ENCODE measurements at places on chromosomes 6 and 20. TPM values are rescaled to one million over a fixed set of nuclear protein-coding genes. Genes with fewer than 3 reads are reported as not detected.

DNA sequence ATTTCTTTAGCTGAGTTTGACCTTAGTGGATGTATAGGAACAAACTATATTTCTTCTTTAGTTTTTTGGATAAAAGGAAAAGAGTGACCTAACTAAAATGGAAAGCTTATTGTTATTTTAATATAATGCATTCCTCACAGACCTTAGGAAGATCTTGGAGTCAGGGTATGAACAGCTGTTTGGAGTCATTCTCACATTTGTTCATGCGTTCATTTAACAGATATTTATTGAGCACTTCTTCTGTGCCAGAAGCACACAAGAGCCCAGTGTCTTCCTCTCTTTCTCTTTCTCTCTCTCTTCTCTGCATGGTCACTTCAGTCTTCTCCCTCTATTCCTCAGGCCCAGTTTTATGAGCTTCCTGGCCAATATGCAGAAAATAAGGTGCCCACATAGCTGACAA, 744.0 kb upstream of the MAP3K7 start:
- DNase-seq: no peak

DNA sequence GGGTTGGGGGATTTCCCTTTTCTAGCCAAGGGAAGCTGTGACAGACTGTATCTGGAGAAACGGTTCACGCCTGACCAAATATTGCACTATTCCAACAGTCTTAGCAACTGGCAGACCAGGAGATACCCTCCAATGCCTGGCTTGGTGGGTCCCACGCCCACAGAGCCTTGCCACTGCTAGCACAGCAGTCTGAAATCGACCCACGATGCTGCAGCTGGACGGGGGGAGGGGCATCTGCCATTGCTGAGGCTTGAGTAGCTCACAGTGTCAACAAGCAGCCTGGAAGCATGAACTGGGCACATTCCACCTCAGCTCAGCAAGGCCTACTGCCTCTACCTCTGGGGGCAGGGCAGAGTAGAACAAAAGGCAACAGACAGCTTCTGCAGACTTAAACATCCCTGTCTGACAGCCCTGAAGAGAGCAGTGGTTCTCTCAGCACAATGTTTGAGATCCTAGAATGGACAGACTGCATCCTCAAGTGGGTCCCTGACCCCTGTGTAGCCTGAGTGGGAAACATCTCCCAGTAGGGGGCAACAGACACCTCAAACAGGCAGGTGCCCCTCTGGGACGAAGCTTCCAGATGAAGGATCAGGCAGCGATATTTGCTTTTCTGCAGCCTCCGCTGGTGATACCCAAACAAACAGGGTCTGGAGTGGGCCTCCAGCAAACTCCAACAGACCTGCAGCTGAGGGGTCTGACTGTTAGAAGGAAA, 89.9 kb upstream of the ECI2 start:
- DNase-seq: no peak

MARCKS gene
- 55.7 TPM for total RNA-seq

NFS1 gene
- 59.1 TPM for total RNA-seq

DNA sequence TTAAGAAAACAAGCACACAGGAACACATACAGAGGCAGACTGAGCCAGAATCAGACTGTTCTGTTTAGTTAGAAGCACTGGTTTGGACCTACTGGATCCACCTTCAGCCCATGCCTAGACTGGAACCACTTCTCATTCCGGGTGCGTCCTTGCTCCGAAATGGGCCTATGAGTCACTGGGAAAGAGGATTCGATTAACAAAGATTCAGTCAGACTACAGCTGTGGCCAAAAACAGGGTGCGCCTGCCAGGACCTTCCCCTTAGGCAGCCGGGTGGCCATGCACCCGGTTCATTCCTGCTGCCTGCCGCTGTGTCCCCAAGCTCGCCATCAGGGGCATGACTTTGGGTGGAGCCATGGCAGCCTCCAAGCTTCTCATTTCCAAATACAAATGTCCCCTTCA, 14.5 kb upstream of the KCNK5 start:
- DNase-seq: peak; percentile 31

DNA sequence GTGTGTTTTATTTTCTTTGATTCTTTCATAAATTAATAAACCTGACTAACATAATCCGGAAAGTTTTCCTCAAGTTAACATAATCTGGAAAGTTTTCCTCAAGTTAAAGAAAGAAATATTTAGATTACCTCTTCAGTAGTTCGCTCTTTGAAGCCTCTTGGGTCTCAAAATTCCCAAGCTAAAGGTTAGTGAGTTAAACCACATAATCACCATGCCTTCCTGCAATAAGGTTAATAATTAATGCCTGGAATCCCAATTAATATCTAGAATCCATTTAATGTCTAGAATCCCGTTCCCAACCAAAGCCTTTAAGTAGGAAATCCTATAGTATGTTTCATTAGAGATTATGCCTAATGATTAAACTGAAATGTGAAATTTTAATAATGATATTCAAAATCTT, 12.9 kb downstream of the DCDC2 start:
- DNase-seq: no peak

ELOVL4 gene
- 0.09 TPM for total RNA-seq

DNA sequence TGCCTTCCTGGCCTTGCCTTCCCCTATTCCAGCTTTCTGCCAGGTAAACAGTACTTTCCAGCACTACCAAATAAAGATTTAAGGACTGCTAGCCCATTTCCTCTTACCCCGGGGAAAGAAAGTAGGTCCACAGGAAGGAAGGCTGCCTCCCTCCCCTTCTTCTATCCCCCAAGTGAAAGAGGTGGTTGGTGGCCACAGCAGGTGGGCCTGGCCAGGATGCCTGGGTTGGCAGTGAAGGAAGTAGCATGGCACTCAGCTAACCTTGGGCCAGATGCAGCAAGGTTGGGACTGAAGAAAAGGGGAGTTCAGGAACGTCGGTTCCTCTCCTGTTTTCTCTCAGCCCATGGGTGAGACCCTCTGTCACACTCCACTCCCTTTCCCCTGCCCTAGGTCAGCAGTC, 8.9 kb downstream of the NFKBIL1 start:
- DNase-seq: no peak

PCSK2 gene
- 1.5 TPM for total RNA-seq

DNA sequence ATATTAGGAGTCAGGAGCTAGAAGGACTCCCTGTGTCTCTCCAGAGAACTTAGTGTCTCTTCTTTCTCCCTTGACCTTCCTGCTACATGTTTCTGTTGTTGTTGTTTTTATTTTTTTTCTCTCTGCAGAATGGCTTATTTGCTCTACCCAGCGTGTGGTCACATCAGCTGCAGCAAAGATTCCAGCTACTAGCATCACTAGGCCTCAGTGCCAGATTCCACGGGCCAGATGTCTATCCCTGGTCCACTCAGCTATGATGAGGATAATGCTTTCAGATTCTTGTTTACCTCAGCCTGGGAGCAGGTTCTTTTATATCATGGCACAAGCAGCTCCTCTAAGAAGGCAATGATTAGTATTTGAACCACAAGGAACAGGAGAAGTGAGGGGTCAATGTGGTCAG, 110.0 kb downstream of the PLCB1 start:
- no peak for DNase-seq

GRCh38 chr6:150250826-150251225, 108.0 kb downstream of the PPP1R14C start:
- DNase-seq: no peak

DNA sequence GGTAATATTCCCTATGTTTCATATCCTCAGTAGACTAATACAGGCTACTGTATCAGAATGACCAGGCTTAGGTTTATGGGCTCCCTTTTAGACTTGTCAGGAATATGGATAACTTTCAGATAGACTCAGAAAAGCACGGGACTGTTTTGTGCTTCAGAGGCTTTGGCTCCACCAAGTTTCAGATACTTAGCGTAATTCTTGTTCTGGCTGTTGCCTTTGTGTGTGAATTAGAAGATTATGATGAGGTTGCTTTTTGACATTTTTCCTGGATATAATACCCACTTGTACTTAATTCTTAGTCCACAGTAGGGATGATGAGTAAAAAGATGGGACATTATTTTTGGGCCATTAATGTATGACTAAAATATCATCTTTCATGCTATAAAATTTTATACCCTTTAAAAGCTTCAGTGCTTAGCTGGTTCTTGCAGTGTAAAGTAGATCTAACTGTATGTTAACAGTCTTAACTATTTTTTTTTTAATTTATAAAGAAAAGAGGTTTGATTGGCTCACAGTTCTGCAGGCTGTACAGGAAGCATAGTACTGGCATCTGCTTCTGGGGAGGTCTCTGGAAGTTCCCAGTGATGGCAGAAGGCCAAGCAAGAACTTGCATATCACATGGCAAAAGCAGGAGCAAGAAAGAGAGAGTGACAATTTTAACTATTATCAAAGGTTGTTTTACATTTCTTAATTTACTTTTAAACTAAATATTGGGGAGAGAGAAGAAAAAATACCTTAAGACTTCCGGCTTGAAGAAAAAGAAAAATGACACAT, 120.7 kb downstream of the ZFAND3 start:
- DNase-seq: no peak

- no peak for DNase-seq
These were observed 114.8 kb upstream of the CD93 start for GRCh38 chr20:23200914-23201313.

NRN1 gene
- 8.4 TPM for total RNA-seq

Data from heart left ventricle (tissue), 16 donors.